ENCODE measurements at places on chromosomes 7 and 10. TPM values are rescaled to one million over a fixed set of nuclear protein-coding genes. Genes with fewer than 3 reads are reported as not detected.
A peak's percentile ranks its signal among the peaks of the same experiment; 100 is the strongest.

The PDE6C gene
- total RNA-seq = not detected

DNA sequence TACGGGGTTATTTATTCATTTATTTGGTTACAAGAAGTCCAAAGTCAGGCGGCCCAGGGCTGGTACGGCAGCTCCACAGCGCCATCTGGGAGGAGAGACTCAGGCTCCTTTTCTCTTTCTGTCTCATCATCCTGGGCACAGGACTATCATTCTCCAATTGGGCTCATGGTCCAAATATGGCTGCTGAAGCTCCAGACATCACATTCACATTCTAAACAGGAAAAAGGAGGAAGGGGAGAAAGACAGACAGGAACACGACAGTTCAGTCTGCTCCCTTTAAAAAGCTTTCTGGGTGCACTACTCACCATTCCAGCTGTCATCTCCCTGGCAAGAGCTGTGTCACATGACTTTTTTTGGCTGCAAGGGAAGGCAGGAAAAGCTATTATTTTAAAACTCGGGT, 74.4 kb upstream of the PDZD8 start:
- no peak for DNase-seq

DNA sequence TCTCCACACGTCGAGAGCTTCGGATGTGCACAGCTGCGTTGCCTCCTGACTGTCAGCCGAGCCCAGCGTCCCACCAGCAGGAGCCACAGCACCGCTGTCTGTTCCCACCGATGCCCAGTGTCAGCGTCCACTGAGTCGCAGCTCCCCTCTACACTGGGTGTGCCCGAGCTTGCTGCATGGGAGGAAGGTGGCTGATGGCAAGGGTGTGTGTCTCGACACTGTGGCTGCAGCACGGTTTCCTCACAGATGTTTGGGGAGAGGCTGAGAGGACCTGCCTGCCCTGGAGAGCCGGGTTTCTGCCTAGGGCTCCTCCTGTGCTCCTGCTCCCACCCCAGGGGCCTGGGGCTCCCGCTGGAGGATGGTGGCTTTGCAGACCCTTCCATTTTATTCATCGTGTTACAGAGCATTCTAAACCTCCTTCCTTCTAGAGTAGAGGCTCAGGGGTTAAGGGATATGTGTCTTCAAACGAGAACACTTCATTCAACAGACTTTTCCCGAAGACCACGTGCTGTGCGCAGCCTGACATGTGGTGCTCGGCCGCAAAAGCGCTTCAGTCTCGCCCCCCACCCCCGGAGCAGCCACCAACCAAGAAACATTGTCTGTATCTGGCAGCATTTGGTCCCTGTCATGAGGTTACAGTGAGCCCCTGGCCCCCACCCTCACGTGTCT, 384.8 kb downstream of the DNAJB6 start:
- DNase-seq = peak; percentile 61

- no peak for DNase-seq
These were observed 1.1 kb downstream of the ACTR1A start for GRCh38 chr10:102501201-102502028.

DNA sequence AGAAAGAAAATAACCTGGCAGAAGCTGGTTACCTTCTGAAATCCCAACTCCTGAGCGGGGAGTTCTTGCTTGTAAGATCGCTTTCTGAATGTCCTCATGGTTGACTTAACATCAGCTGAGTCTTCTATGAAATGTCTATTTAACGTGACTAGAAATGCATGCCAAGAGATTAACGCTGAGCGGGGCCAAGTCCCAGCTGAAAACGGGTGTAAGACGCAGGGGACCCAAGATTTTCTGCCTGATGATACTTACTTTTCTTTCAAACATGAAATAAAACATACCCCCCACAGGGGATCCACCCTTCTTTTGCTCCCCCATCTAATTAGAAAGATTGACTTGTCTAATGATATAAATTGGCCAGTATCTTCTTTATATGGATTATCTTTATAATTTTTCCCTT, 14.9 kb downstream of the OR9A2 start:
- DNase-seq = no peak

DNA sequence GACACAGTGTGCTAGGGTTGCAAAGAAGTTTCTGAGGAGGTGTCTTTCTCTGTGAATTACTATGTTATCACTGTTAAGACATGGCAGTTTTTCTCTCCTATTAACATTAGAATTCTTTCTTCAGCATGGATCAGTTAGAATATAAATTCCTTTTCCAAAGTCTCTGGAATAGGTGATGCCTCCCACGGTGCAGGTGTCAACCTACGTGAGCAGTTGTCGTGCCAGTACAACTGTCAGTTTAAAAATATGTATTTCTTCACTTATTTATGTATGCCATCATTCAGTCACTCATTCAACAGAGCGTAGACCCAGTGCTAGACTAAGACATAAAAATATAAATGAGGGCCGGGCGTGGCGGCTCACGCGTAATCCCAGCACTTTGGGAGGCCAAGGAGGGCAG, 83.5 kb downstream of the TACC2 start:
- DNase-seq = no peak
